ENCODE measurements at places on chromosomes 5 and 9.

DNA sequence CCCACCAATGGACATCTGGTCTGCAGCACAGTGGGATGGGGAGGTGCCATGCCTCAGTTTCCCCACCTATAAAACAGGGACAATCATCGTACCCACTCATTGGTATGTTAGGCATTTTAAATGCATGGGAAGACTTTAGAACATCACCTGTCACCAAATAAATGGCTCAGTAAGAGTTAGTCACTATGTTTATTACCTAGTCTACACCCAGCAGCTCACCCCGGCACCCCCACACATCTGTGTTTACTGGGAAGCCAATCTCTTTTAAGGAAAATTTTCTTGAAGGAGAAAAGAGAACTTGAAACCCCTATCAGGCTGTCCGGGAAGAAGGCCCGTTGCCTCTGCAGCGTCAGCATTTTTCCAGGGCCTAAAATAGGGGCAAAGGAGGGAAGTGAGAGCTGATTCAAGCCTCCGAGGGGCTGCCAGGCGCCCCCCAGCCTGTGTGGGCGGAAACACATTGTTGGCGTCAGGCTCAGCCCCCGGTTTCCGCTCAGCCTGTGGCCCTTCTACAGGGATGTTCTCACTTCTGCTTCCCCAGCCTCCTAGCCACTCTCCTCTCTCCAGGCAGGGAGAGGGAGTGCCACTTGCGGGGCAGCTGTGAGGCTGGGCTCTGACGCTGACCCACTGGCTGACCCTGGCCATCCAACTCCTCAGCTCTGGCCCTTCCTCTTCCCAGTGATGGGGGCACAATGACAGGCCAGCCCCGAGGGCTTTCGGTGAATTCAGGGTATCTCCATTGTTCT, 4.6 kb downstream of the CSF1R start:
- no peak for DNase-seq

GRCh38 chr5:150305095-150305494, 2.4 kb upstream of the ARSI start:
- no peak for DNase-seq

GRCh38 chr5:2776337-2777302, 25.1 kb upstream of the IRX2 start:
- DNase-seq, result no peak

GRCh38 chr9:123679330-123679987, 250.5 kb downstream of the DENND1A start:
- DNase-seq, result no peak

- DNase-seq, result no peak
These were observed 97.4 kb downstream of the DAP start for GRCh38 chr5:10663489-10664179.

- no peak for DNase-seq
These were observed 62.1 kb downstream of the SNCAIP start for GRCh38 chr5:122374110-122374509.

All from AG04449 (cell line).